ENCODE measurements at places on chromosomes 16 and 17.

GRCh38 chr16:30775131-30775391, 11.9 kb downstream of the ZNF629 start:
- DNase-seq = no peak

- DNase-seq = no peak
These were observed 125.2 kb downstream of the CDH11 start for GRCh38 chr16:64996641-64997040.

DNA sequence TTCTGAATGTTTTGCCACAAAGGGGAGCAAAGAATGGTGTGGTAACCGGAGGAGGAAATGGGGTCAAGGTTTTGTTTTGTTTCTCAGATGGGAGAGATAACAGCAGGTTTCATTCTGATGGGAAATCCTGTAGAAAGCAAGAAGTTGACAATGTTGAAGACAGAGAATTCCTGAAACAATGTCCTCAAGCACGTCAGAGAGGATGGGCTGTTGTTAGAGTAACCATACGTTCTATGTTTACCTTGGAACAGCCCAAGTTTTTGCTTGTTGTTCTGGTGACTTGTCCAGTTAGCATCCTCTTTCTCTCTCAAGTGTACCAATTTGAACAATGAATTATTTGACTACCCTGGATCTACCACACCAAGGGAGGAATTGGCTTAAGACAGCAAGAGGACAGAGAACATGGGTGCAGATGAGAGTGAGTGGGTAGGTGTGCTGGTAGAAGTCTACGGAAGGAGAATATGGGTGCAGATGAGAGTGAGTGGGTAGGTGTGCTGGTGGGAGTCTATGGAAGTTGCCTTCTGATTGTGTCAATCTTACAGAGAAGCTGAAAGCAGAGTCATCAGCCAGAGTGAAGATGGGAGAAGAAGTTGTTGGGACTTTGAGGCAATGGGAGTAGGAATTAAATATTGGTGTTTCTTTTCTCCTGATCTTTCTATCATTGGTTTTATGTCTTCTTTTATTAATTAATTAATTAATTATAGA, 14.8 kb upstream of the NSRP1 start:
- no peak for DNase-seq

DNA sequence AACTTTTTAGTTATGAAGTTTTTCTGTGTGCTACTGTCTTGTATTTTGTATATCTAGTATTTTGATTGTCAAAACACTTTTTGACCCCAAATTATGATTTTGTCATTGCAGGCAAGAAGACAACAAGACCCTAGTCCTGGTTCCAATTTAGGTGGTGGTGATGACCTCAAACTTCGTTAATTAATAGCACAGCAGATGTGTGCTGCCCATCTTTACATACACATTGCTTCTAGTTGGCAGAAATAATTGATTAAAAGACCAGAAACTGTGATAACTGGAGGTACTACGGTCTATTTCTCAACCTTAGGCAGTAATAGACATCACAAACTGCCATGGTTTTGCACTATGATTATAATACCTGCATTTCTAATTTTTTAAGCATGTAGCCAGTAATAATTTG, 11.1 kb upstream of the PHAF1 start:
- no peak for DNase-seq

- no peak for DNase-seq
These were observed 57.2 kb upstream of the SREBF1 start for GRCh38 chr17:17893801-17894644.

DNA sequence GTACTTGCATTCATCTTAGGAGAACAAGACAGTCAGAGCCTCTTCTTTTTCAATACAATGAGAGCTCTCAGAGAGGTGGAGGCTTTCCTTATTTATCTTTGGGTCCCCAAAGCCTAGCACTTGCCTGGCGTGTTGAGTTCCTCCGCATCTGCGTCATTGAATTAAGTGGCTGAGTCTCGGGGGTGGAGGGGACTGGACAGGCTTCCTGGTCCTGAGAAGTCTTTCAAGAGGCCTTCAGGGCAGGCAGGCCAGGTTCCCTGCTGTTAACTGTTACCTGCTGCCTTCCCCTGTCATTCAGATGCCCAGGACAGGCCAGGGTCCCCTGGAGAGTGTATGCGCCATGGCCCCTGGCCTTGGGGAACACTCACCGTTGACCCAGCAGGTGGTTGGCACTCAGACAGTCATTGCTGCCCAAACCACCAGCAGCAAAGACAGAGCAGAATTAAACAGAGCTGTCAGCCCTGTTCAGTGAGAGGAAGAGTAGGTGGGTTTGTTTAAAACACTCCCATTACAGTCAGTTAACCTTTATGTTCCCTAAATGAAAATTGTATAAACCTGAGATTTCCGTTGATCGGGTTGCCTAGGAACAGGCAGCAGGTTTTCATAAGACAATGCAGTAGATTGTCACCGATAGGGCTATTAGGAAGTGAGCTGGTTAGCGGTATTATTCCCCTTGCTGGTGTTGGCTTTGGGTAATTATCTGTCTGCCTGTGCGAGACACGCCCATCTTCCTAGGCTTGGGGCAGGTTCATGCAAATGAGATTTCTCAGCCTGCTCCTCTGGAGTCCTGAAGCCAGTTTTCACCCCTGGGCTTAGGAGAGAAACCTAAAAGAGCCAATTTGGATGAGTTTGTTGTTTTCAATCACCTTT, 132.7 kb downstream of the CCDC182 start:
- DNase-seq = no peak
